Effector memory CD8-positive, alpha-beta T cell (primary cell): ENCODE measurements at places on chromosomes 11 and 22.

- H3K4me3 ChIP-seq = no peak overlapping the region
- no peak overlapping the region for H3K27ac ChIP-seq
- no peaks in the 10 kb centered on the region for H3K36me3 ChIP-seq
- peaks cover 29% of the 10 kb centered on the region for H3K27me3 ChIP-seq
Observed at GRCh38 chr11:36008584-36008983, 64.7 kb downstream of the LDLRAD3 start.

DNA sequence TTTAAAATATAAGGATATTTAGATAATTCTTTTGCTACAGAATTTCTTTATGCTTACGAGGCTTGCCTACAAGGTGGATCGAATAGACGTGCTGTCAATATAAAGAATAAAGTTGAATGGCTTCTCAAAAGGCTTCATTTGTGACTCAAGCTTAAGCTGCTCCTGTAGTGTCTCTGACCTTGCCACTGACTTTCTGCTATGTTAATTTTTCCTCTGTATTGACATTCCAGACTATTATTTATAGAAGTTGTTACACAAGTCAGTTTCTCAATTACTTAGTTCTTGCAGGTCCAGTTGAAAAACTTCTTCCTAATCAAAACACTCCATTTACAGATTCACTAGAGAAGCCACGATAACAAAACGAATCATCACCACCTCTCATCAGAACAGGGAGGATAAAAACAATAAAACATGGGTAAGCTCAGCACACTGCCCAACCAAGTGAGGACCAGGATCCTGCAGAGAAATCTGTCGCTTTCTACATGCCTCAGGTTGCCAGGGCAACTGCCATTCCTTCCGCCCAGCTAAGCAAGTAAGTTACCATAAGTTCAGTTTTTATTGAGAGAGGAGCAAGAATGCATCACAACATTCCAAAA is 39.0 kb upstream of the CHKA start:
- DNase-seq = no peak
- no peaks in the 10 kb centered on the region for H3K27me3 ChIP-seq
- no peaks in the 10 kb centered on the region for H3K4me1 ChIP-seq
- H3K27ac ChIP-seq = no peak overlapping the region
- peaks cover 8% of the 10 kb centered on the region for H3K36me3 ChIP-seq

- H3K4me3 ChIP-seq = no peak overlapping the region
- H3K27me3 ChIP-seq = peaks cover 59% of the 10 kb centered on the region
- no peak for DNase-seq
- no peaks in the 10 kb centered on the region for H3K4me1 ChIP-seq
- H3K36me3 ChIP-seq = no peaks in the 10 kb centered on the region
Observed at GRCh38 chr11:78603792-78604191, 29.1 kb upstream of the NARS2 start.

DNA sequence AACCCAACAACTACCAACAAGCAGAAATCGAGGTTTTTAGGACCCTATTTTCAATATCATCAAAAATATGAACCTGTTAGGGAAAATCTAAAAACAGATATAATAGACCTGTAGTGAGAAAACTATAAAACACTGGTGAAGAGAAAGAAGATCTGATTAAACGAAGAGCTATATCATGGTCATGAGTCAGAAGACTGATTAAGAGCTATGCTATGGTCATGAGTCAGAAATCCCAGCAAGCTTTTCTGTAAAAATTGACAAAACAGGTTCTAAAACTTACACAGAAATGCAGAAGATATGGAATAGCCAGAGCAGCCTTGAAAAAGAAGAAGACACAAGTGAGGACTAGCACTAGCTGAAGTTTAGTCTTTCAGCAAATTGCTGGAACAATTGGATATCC is 345.0 kb downstream of the TBC1D22A start:
- no peak overlapping the region for H3K4me3 ChIP-seq
- H3K27me3 ChIP-seq = no peaks in the 10 kb centered on the region
- H3K36me3 ChIP-seq = peaks cover 8% of the 10 kb centered on the region
- no peaks in the 10 kb centered on the region for H3K4me1 ChIP-seq

DNA sequence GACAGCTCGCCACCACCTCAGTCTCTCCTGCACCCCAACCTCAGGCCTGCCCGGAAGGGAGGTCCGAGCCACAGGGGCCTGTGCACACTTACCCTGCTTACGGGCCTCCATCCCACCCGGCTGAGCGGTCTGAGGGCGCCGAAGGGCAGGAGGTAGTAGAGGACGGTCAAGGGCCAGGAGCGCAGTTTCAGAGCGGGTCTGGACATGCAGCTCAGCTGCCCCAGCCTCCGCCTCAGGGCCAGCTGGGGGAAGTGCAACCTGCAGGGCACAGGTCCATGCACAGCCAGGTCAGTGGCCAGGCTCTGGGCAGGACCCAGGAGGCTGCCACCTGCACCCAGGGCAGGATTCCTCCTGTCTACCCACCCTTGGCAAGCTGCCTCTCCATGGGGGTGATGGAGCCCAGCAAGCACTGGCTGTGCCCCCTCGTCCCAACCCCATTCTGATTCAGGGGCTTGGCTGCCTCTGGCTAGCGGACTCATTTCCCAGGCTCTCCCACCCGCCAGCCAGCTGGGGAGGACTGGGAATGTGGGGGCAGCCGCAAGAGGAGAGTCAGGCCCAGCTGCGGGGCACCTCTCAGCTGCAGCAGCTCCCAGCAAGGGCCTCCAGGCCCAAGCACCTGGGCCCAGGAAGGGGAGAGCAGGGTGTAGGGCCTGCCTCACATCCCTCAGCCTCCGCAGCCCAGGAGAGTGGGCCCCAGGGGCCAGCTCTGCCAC is 38.3 kb downstream of the PISD start:
- DNase-seq = no peak
- H3K27ac ChIP-seq = peak overlapping the region; percentile 58
- H3K27me3 ChIP-seq = no peaks in the 10 kb centered on the region
- peaks cover 37% of the 10 kb centered on the region for H3K4me1 ChIP-seq

- H3K4me3 ChIP-seq = peak overlapping the region; percentile 87
- DNase-seq = no peak
- H3K27me3 ChIP-seq = peaks cover 32% of the 10 kb centered on the region
- H3K4me1 ChIP-seq = peaks cover 13% of the 10 kb centered on the region
Observed at GRCh38 chr11:33700063-33700501, 544 bp downstream of the C11orf91 start.

DNA sequence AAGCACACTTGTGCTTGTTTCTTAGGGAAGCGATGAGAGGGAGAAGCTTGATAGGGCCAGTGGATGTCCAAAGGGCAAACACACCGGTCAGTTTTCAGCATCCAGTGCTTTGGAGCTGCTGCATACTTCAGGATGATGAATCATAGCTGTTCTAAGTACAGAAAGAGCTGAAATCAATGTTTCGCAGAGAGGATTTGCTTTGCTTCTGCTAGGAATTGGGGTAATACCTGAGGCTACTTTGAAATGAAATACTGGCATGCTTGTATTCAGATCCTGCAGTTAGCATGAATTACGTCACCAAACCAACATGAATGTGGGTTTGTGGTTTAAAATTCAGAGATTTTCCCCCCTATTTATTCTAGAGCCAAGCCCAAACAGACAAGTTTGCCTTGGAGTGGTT is 41.7 kb upstream of the SC5D start:
- DNase-seq = no peak
- no peaks in the 10 kb centered on the region for H3K36me3 ChIP-seq
- no peak overlapping the region for H3K4me3 ChIP-seq
- no peak overlapping the region for H3K27ac ChIP-seq
- no peaks in the 10 kb centered on the region for H3K4me1 ChIP-seq

- no peak overlapping the region for H3K27ac ChIP-seq
- H3K36me3 ChIP-seq = no peaks in the 10 kb centered on the region
- H3K4me1 ChIP-seq = no peaks in the 10 kb centered on the region
Observed at GRCh38 chr11:107704451-107704850, 7.4 kb downstream of the SLN start.

DNA sequence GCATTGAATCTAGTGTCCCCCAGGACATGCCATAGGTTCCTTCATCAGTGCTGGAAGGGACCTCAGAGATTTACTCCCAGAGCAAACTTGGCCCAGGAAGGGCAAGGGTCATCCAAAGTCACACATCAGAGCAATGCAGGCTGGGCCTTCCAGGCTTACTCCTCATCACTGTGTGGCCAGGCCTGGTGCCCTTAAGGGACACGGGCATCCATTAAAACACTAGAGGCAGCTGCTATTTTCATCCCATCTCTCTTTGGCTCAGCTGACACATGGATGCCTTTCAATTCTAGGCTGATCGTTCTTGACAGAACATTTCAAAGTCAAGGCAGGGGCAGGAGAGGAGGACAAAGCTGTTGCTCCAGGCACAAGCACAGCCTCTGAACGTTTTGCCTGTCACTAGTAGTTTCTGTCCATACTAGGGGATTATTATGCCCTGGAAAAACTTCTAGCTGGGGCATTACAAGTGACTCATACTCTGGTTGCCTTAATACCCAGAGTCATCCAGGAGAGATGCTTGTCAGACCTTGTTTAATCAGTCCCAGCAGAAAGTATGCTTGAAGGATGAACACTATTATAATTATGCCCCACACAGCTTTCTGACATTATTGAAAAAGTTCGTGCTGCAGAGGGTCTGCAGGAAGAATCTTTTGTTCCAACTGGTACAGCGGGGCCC is 240.3 kb downstream of the TENM4 start:
- no peak overlapping the region for H3K27ac ChIP-seq
- no peaks in the 10 kb centered on the region for H3K36me3 ChIP-seq
- no peaks in the 10 kb centered on the region for H3K27me3 ChIP-seq
- H3K4me3 ChIP-seq = no peak overlapping the region

- H3K4me1 ChIP-seq = no peaks in the 10 kb centered on the region
- no peaks in the 10 kb centered on the region for H3K27me3 ChIP-seq
- H3K4me3 ChIP-seq = no peak overlapping the region
- no peak overlapping the region for H3K27ac ChIP-seq
- no peaks in the 10 kb centered on the region for H3K36me3 ChIP-seq
- DNase-seq = no peak
Observed at GRCh38 chr11:105297463-105297862, 157.9 kb upstream of the CARD18 start.

DNA sequence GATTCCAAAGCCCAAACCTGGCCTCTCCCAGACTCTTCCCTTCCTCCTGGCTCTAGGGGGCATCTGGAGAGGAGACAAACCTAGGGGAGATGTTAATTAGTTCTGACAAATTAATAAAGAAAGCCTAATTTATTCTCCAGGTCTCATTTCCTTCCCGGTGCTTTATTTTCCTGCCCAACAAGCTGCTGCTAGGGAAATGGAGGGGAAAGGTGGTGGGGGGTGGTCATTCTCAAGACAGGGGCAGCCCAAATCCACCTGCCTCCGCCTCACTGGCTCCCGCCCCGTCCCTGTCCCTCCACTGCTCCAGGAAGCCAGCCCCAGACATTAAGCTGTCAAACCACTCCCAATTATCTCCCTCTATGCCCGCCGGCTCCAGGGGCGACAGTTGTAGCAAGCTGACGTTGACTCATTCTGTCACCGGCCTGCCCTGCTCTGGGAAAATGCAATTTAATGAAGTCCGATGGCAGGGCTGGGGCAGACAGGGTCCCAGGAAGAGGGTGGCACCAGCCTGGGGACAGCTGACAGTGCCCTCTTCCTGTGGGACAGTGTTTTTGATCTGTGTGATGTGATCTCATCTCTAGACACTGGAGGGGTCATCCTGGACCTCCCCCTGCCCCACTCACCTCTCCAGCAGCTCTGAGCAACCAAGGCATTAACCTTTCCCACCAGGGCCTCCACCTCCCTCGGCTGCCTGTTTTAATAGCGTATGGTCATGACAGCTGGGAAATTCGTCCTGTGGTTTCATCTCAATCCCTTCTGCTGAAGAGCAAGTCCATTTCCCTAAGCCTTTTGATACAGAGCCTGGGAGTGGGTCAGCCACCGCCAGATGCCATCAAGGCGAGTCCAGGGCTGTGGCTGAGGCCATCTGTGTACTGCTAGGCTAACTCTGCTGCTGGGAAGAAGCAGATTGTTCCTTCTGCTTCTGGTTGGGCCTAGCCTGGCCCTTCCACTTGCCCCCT is 27.1 kb downstream of the NECTIN1 start:
- H3K27me3 ChIP-seq = peaks cover 13% of the 10 kb centered on the region
- no peak overlapping the region for H3K4me3 ChIP-seq
- H3K27ac ChIP-seq = no peak overlapping the region
- H3K36me3 ChIP-seq = peaks cover 3% of the 10 kb centered on the region
- no peak for DNase-seq
- peaks cover 5% of the 10 kb centered on the region for H3K4me1 ChIP-seq

- peak within 1 kb of the TSS; percentile 96 for H3K4me3 ChIP-seq
- H3K27me3 ChIP-seq = no peaks in the 10 kb centered on the region
- peak within 1 kb of the TSS; percentile 98 for H3K27ac ChIP-seq
- H3K36me3 ChIP-seq = peaks cover 71% of the 10 kb centered on the region
- peaks cover 41% of the 10 kb centered on the region for H3K4me1 ChIP-seq
Observed at GRCh38 chr11:112086422-112087191, at the start of the genes SDHD and TIMM8B. Gene SDHD (plus strand): TSS chr11:112086873. CDS start chr11:112086908, 35 bp downstream. Gene TIMM8B (minus strand): TSS chr11:112086756. CDS start chr11:112086723, 33 bp downstream.

GRCh38 chr11:108019870-108020540 is 11.3 kb downstream of the CUL5 start:
- H3K27ac ChIP-seq = no peak overlapping the region
- no peak overlapping the region for H3K4me3 ChIP-seq
- peaks cover 72% of the 10 kb centered on the region for H3K4me1 ChIP-seq
- no peak for DNase-seq
- no peaks in the 10 kb centered on the region for H3K27me3 ChIP-seq

DNA sequence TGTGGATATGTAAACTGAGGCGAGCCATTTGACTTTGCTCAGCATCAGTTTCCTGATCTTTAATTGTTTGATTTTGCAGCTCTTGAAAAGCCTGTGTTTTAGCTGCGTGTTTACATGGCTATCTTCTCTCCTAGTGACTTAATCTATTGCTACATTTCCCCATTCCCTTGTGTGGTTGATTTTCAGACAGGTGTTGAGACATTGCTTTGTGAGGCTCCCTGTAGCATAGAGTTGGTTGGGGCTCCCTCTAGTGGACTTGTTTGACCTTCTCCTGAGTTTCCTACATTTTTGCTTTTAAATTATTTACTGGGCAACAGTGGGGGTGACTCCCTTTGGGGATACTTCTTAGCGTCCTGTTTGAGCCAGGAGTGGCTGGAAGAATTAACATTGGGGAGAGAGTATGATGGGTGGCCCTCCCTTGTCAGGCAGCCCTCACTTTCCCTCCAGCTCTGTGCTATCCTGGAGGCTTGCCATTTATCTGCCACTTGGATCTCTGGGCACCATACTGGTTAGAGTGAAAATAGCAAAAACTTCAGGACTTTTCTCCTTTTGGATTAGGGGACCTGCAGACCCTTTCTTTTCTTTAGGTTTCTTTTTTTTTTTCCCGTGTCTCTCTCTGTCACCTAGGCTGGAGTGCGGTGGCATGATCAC is 9.2 kb upstream of the CBL start:
- peaks cover 10% of the 10 kb centered on the region for H3K27me3 ChIP-seq
- peaks cover 5% of the 10 kb centered on the region for H3K4me1 ChIP-seq
- no peaks in the 10 kb centered on the region for H3K36me3 ChIP-seq

DNA sequence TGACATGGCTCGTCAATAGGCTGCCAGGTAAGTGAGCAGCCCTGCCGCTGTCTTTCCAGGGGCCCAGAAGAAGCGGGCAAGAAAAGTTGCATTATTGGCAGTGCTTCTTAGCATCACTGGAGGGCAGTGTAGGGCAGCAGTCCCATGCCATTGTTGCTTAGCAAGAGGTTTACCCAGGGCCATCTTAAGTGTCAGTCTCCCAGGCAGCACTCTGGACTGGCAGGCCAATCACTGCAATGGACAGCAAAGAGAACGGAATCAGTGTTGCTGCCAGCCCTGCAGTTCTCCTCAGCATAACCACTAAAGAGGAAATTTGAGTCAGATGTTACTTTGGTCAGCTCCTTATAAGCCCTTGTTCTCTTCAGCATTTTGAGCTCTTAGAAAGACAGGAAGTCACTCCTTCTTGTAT is 13.4 kb upstream of the GRK2 start:
- H3K36me3 ChIP-seq = peaks cover 100% of the 10 kb centered on the region
- no peak overlapping the region for H3K4me3 ChIP-seq
- peaks cover 34% of the 10 kb centered on the region for H3K4me1 ChIP-seq
- DNase-seq = no peak
- H3K27me3 ChIP-seq = no peaks in the 10 kb centered on the region
- H3K27ac ChIP-seq = peak overlapping the region; percentile 82

GRCh38 chr22:46547179-46547882 is 9.9 kb upstream of the CELSR1 start:
- H3K4me1 ChIP-seq = peaks cover 3% of the 10 kb centered on the region
- no peaks in the 10 kb centered on the region for H3K36me3 ChIP-seq
- H3K4me3 ChIP-seq = no peak overlapping the region
- H3K27me3 ChIP-seq = peaks cover 74% of the 10 kb centered on the region
- DNase-seq = no peak
